A172 (cell line): ENCODE measurements at places on chromosomes 5 and 9. TPM values are rescaled to one million over a fixed set of nuclear protein-coding genes. Genes with fewer than 3 reads are reported as not detected.

OLFM1 gene
- 41.2 and 65.4 TPM in 2 replicates for total RNA-seq

PCDHB11 gene
- total RNA-seq, result 1.7 and 2.0 TPM in 2 replicates

CCL27 gene
- total RNA-seq, result 2.2 TPM in 1 of 2 replicates, not detected in the other

IARS1 gene
- total RNA-seq, result 204 and 212 TPM in 2 replicates

PTGES gene
- total RNA-seq, result 3.3 and 4.3 TPM in 2 replicates

MEIKIN gene
- total RNA-seq, result not detected in 2 replicates

UGT3A1 gene
- not detected in 2 replicates for total RNA-seq
